T1000 (cell line): ENCODE measurements at places on chromosomes 3 and 15.

DNA sequence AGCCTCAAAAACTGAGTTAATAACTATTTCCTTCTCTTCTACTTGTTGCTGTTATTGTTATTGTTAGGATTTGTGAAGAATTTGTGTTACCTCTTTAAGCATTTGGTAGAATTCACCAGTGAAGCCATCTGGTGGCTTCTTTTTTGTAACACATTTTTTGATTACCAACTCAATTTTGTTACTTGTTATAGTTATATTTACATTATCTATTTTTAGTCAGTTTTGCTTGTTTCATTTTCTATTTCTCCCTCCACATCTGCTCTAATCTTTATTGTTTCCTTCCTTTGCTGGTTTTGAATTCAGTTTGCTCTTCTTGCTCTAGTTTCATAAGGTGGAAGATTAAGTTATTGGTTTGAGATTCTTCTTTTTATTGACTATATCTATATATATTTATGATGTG, 3.7 kb upstream of the SLC9C1 start:
- no peak for DNase-seq

- DNase-seq: no peak
Measured at GRCh38 chr15:85545185-85545584, 164.8 kb downstream of the AKAP13 start.

- no peak for DNase-seq
Measured at GRCh38 chr15:66196602-66197001, 56.9 kb downstream of the MEGF11 start.

DNA sequence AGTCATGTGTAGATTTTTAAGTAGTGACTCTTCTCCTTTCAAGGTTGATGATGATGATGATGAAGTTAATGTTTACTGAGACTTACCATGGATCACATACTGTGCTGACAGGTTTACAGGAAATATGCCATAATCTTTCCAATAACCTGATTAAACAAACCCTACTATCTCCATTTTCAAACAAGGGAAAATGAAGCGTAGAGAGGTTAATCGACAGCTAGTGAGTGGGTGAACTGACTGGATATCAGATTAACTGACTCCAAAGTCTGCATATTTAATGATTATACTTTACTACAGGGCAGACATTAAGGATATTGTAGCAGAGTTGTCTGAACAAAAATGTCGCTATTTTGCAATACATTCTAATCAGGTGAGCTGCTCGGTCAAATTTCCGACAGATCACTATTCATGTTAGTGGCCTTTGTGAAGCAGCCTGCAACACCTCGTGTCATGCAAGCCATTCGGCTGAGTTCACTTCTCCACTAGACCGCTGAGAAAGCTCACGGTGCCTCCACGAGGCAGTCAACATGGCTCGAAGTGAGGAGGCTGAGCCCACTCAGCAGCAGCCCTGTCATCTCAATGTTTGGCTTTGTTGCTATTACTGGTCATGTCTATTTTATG, 264.2 kb downstream of the NFKBIZ start:
- no peak for DNase-seq

DNA sequence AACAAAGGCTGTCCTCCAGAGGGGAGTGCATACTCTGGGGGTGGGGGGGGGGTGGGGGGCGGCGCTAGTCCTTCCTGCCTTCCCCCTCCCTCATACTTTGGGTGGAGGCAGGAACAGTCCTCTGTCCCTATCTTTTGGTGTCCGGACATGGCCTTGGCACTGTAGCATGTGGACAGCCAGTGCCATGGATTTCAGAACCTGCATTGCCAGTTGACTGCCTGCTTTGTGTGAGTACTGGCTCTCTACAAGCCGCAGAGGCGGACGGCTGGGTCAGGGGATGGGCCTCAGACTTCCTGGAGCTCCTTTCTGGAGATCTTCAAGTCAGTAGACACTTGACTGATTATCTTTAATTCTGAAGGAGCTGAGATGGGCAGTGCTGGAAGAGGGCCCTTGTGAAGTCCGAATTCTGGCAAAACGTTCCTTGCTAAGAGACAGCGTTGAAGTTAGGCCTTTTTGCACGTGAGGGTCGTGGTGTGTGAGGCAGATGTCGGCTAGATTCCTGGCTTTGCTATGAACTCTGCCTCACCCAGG, 2.5 kb downstream of the CLDN11 start:
- no peak for DNase-seq

DNA sequence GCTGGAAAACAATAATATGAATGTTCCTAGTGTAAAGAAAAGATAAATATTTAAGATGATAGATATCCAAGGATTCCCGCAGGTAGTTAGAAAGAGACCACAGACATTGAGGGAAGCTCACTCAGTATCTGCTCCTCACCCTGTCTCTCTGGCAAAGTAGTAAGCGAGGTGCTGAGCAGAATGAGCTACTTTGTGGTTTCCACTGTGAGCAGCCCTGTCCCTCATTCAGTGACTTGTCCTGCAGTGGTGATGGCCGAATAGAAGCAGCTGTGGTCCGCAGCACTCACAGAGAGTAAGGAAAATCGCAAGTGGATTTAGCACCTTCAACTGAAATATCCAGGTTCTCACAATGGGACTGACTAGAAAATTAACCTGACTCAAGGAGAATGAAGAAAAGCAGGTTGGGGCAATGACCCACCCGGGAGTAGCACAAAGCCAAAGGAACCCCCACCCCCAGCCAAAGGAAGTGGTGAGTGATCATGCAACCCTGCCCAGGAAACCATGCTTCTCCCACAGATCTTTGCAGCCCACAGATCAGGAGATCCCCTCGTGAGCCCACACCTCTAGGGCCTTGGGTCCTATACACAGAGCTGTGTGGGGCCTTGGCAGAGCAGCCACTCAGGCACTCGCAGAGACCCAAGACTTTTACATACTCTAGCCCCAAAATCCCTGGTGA, 21.8 kb upstream of the SLC25A38 start:
- no peak for DNase-seq
